Activated CD8-positive, alpha-beta memory T cell treated with anti-CD3 and anti-CD28 coated beads, Interleukin-2, amount 50 U/mL, for 48 hours (primary cell): ENCODE measurements at places on chromosomes 6 and 20.

DNA sequence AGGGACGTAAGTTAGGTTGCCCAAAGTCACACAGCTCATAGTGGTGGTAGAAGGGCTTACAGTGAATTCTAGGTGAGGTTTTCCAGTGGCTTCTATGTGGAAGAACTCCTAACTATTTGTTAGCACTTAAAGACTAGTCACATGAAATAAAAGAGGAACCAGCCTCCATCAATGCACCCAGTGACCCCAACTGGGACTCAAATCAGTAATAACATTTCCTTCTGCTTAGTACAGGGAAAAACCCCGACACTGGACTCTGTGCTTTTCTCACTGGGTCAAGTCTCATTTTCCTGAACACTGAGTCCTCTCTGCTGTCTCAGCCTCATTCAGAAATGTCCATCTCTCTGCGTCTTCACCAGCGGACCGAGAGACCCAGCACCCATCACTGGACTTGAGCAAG, 89.2 kb downstream of the SLC22A23 start:
- no peak for DNase-seq

DNA sequence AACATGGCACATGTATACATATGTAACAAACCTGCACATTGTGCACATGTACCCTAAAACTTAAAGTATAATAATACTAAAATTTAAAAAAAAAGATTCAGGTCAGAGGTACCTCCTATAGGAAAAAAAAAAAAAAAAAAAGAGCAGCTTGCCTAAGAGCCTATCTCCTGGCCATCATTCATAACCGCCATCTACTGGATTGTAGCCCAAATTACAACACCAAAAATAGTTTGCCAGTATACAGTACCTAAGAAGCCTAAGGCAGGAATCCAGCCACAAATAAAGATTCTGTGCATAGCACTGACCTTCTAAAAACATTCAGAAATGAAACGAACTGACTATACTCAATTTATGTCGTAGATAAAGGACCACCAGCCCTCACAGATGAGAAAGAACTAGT, 438.4 kb upstream of the ADGRB3 start:
- DNase-seq: no peak

GRCh38 chr20:33490023-33490933, at the start of gene CBFA2T2:
TSS of gene CBFA2T2 (plus strand) at chr20:33490096. CDS start at chr20:33490268, 172 bp downstream.
- no peak for DNase-seq

DNA sequence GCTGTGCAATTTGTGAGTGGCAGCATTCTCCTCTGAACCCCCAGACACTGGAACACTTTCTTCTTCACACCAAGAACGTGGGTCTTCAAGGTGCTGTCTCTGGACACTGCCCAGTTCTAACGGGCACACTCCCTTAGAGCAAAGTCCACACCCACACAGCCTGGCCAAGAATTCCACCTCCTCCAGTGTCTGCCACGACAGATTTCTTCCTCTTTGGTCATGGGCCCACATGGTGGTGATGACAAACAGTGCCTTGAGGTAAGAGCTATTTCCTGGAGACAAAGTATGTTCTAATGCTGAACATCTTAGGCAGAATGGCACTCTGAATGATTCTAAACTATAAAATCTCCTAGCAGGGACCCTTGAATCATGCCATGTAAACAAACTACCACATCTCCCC, 25.5 kb upstream of the SSTR4 start:
- no peak for DNase-seq

GRCh38 chr6:2575236-2575635, 175.5 kb downstream of the MYLK4 start:
- no peak for DNase-seq

DNA sequence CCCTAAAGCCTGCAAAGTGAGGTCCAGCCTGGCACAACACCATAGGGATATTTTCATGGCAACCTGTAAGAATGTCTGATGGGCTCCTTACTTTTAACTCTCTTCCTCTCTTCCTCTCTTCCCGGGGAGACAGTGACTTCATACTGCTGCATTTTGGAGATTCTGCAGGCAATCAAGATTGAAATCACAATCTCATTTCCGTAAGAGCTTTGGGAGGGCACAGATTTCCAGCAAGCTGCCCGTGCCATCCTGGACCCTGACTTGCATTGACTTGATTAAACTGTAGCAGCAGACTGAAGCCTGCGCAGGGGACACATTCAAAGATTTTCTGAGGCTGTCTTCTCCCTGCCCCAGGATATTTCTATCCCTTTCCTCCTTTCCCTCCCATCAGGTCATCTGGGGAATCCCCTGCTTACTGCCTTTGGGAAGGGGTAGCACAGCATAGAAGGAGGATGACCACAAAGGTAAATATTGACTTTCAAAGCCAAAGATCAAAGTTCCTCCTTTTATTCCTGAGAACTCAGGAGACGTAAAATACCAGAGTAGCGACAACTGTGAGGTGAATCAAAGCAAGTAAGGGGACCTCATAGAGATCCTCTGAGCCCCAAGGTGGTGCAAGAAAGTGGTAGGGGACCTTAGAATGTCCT, 504.0 kb upstream of the ARID1B start:
- DNase-seq: no peak
